Stimulated activated CD8-positive, alpha-beta memory T cell treated with anti-CD3 and anti-CD28 coated beads, Interleukin-12 subunit alpha, Interleukin-12 subunit beta, amount 100 ng/mL, for 4 hours (primary cell): ENCODE measurements at places on chromosomes 12 and 14.

- no peak for DNase-seq
These were observed 105.4 kb upstream of the MED13L start for GRCh38 chr12:116382686-116383530.

GRCh38 chr12:60201891-60202290 is 606.1 kb downstream of the SLC16A7 start:
- no peak for DNase-seq

- DNase-seq, result no peak
These were observed 72.1 kb upstream of the DIO3 start for GRCh38 chr14:101489092-101489760.

DNA sequence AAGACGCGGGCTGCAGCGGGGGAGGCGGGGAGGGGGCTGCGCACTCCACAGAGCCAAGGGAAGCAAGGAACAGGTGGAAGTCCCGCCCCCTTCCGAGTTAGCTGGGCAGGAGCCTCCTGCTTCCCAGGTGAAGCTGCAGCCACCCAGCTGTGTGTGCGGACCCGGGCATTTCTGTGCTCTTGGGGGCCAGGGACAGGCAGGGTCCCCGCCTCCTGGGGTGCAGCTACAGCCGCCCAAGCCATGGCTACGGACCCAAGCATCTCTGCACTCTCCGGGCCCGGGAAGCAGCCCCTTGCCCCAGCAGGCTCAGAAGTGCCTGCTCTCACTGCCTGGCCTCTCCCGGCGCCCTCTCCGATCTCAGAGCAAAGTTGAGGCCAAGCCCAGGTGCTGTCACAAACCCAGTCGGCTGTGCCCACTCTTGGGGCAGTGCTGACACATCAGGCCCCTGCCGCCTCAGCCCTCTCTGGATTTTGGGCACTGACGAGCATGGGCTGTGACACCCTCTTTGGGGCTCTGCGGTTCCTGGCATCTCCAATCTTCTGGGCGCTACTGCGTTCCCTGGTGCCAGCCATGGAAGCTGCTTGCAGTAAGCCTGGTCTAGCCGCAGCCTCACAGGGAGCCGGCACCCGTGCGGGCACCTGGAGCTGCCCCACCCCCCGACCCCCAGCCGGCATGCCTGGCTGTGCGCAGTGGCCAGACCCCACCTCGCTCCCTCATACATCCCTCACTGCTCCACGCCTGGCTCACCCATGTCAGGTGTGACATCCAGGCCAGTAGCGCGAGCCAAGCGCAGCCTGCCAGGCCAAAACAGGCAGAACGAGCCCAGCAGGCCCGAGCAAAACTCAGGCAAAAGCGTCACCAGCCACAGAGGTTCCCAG is 8.5 kb upstream of the MGAT4C start:
- no peak for DNase-seq

DNA sequence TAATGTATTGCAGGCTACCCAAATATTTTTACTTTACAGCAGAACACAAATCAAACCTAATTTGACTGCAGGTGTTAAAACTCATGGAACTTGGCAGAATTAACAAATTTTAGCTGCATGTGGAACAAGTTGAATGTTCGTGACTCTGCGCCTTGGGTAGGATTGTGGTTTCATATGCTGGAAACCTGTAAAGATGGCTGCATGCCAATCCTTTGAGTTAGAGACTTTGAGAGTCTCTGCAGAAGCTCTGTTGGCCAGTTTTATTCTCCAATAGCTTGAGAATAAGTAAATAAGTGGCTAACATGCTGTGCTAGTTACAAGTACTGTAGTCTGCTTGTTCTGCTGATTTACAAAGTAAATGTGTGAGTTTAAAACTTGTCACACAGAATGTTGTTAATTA is 77.8 kb downstream of the PDE6H start:
- no peak for DNase-seq

- DNase-seq, result no peak
These were observed 77.7 kb downstream of the PTPN11 start for GRCh38 chr12:112496496-112496895.

DNA sequence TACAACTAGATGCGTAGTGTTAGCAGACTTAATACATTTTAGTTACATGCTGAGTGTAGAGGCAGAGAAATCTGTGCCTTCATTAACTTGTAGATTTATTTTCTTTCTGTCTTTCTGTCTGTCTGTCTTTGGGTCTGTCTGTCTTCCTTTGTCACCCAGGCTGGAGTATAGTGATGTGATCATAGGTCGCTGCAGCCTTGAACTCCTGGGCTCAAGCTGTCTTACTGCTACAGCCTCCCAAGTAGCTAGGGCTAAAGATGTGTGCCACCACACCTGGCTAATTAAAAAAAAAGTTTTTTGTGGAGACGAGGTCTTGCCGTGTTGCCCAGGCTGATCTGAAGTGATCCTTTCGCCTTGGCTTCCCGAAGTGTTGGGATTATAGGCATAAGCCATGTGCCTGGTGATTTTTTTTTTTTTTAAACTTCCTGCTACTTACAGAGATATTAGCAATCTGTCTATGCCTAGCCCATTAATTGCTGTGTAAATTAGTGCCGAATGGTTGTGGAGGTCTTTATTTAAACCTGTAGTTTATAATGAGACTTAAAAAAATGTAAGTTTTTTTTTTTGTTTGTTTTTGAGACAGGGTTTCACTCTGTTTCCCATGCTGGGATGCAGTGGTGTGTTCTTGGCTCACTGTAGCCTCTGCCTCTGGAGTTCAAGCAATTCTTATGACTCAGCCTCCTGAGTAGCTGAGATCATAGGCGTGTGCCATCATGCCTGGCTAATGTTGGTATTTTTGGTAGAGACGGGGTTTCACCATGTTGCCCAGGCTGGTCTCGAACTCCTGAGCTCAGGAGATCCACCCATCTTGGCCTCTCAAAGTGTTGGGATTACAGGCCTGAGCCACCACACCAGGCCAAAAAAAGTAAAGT is 22.8 kb downstream of the ERC1 start:
- no peak for DNase-seq

GRCh38 chr12:32917094-32917611 is 20.6 kb upstream of the PKP2 start:
- DNase-seq, result no peak

- DNase-seq, result no peak
These were observed 65.1 kb upstream of the SLCO1B1 start for GRCh38 chr12:21065845-21066244.

GRCh38 chr14:82075566-82075965 is 541.9 kb upstream of the SEL1L start:
- DNase-seq, result no peak

DNA sequence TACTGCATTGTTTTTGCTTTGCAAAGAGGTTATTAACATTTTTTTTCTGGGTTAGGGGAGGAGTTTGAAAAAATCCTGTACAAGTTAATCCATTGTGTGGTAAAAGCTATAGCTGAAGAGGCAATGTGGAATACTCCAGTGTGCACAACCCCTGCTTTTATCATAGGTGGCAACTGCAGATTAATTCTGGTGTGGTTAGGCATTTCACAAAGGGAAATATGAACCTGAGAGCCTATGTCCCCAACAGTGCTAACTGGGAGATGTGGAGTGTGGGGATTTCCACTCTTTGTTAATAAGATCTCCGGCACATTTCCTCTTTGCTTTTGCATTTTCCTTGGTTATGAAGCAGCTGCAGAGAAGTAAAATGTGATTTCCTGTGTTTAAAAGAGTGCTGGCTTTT is 33.6 kb downstream of the PRORP start:
- DNase-seq, result no peak

GRCh38 chr12:113861708-113862312 is 104.3 kb downstream of the RBM19 start:
- no peak for DNase-seq

DNA sequence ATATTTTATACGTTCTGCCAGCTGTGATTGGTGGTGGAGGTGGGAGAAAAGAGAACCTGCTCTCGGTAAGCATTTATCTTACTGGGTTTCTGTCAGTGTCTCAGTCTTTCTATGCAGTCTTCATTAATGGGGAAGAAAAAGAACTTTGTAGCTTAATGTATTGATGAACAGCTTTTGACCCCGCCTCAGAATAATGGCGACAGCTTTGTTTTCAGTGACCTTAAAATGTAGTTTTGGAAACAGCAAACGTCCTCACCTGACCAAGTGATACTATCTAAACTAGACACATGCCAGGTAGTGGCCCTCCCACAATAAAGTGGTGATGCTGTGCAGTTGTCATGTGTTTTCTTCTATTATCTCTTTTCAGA is 1.4 kb downstream of the DACT1 start:
- DNase-seq, result no peak

GRCh38 chr12:51386351-51386750 is 4.9 kb downstream of the GALNT6 start:
- no peak for DNase-seq

DNA sequence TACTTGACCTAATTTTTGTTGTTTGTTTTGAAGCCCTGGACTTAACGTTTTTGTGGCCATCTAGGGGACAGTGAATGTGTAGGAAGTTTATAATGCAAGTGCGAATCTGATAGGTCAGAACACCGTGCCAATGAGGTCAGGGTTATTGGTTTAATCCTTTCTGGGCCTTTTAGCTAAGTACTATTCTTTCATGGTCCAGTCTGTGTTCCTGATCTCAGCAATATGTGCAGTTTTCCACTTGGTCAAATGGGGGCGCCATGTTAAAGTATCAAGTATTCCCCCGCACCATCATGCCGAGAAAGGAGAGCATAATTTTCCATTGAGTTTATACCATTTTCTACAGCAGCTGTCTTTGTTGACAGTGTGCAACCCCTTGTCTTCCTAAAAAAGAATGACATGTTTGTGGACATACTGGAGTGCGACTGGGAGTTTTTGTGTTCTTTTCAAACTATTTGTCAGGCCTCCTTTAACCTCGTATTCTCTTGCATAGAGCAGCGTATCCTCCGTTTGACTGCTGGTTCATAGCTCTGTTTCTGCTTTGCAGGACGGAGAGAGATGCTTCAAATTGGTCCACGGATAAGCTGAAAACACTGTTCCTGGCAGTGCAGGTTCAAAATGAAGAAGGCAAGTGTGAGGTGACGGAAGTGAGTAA is 1.3 kb downstream of the AHSA1 start:
- DNase-seq, result peak; percentile 17

DNA sequence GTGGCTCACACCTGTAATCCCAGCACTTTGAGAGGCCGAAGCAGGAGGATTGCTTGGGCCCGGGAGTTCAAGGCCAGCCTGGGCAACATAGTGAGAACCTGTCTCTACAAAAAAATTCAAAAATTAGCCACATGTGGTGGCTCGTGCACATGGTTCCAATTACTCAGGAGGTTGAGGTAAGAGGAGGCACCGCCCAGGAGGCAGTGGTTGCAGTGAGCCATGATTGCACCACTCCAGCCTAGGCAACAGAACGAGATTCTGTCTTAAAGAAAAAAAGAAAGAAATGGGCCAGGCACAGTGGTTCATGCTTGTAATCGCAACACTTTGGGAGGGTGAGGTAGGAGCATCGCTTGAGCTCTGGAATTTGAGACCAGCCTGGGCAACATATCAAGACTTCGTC is 33.5 kb downstream of the MAP1LC3B2 start:
- DNase-seq, result no peak

- DNase-seq, result no peak
These were observed 13.0 kb upstream of the NUP107 start for GRCh38 chr12:68673788-68674187.

DNA sequence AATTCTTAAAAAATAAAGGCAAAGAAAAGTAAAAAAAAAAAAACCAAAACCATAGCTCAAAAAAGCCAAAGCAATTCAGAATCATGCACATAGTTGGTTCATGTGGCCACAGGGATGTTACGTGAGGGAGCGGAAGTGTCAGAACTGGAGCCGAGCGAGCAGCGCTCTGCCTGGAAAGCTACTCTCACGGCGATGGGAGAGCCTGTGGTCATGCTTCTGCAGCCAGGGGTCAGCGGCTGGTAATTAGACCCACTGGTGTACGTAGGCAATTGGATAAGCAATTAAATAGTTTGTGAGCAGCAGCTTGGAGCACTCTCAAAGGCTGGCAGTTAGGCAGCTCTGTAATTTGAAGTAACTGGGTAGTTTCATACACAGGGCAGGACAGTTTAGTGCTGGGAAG is 58.1 kb downstream of the TRHDE start:
- DNase-seq, result no peak

DNA sequence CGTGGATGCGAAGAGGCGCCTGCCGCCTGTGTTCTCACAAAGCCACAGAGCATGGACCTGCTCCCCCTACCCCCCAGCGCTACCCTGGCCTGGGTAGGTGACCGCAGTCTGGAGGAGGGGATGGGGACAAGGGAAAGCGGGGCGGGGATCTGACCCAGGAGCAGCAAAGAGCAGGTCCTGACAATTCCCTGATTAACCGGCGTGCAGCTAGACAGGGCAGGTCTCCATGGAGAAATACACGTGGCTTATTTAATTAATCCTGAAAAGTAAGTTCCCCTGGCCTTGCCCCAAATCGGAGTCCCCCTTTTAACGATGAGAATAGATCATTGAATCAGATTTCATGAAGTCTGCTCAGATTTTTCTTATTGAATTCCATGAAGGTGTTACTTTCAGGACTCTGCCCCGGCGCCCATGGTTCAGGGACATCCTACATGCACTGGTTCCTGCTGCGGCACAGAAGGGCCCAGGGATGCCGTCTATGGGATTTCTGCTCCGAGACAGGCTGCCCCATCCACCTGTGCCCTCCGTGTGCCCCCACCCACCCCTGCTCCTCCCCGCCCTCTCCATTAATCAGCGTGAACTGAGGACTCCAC is 251.0 kb upstream of the SFSWAP start:
- no peak for DNase-seq

DNA sequence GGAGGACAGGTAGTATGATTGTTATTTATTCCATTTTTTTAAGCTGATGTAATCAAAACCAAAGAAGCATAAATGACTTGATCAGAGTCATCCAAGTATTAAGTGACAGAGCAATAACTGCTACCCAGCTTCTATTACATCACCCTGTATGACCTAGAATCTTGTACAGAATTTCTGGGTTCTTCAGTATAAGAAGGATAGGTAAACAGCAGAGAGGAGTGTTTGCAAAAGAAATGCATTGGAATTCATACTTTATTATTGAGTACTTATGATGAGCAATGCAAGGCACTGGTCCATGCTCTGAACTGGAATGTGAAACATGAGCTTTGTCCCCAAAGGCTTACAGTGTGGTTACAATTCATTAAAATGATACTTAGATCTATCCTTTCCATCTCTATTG is 916.8 kb downstream of the DIO2 start:
- DNase-seq, result no peak

GRCh38 chr14:37340353-37340752 is 142.6 kb downstream of the MIPOL1 start:
- DNase-seq, result no peak

GRCh38 chr14:20719777-20720176 is 25.9 kb upstream of the EDDM3A start:
- DNase-seq, result no peak

- no peak for DNase-seq
These were observed 84.8 kb downstream of the NRXN3 start for GRCh38 chr14:78254911-78255461.

DNA sequence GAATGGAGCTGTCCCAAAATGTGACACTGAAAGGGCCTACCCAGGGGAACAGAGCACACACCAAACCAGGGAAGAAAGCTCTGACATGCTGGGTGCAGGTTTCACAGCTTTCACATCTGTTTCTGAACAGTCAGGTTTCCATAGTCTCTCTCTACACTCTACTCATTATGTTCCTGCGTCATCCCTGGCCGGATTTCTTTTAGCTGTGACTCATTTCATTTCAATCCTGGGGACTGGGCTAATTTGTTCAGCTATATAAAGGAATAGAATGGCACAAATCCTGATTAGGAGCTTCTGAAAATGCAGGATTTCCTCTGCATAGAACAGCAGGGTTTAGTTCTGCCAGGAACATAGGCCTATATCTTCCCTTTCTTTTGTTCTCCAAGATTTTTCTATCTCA is 649.8 kb downstream of the RPS29 start:
- no peak for DNase-seq
